ENCODE measurements at places on chromosomes 2 and 18. TPM values are rescaled to one million over a fixed set of nuclear protein-coding genes. Genes with fewer than 3 reads are reported as not detected.

The GAREM1 gene
- 5.6 TPM for total RNA-seq

The KLHL41 gene
- total RNA-seq = 1.6 TPM

The CFAP210 gene
- not detected for total RNA-seq

- no peak for DNase-seq
Observed at GRCh38 chr18:64714086-64714485, 565.2 kb upstream of the LINC00305 start.

DNA sequence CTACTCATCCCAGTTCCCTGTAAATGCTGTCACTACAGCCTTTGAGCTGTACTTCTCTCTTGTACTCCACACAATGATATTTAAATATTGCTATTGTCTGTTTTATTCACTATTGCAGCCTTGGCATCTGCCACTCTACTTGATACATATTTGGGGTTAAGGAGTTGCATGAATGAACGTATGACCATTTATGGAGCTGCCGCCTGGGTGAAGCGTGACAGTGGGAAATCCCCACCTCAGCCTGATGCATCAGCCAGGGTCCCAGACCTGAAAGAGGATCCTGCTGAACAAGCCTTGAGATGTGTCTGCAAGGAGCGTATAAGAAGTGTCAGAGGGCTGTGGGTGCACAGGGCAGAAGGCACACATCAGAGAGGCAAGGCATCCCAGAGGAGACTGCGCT is 39.1 kb downstream of the MRPL35 start:
- DNase-seq = peak; percentile 35

The STARD6 gene
- not detected for total RNA-seq

- no peak for DNase-seq
Observed at GRCh38 chr2:54388076-54388475, 68.1 kb upstream of the SPTBN1 start.
